GM20000 (cell line): ENCODE measurements at places on chromosomes 3 and 15.

GRCh38 chr15:40441565-40442531 lies 1.1 kb downstream of the BAHD1 start:
- DNase-seq, result peak; percentile 67

- no peak for DNase-seq
Measured at GRCh38 chr3:41502023-41502422, 302.7 kb downstream of the CTNNB1 start.

DNA sequence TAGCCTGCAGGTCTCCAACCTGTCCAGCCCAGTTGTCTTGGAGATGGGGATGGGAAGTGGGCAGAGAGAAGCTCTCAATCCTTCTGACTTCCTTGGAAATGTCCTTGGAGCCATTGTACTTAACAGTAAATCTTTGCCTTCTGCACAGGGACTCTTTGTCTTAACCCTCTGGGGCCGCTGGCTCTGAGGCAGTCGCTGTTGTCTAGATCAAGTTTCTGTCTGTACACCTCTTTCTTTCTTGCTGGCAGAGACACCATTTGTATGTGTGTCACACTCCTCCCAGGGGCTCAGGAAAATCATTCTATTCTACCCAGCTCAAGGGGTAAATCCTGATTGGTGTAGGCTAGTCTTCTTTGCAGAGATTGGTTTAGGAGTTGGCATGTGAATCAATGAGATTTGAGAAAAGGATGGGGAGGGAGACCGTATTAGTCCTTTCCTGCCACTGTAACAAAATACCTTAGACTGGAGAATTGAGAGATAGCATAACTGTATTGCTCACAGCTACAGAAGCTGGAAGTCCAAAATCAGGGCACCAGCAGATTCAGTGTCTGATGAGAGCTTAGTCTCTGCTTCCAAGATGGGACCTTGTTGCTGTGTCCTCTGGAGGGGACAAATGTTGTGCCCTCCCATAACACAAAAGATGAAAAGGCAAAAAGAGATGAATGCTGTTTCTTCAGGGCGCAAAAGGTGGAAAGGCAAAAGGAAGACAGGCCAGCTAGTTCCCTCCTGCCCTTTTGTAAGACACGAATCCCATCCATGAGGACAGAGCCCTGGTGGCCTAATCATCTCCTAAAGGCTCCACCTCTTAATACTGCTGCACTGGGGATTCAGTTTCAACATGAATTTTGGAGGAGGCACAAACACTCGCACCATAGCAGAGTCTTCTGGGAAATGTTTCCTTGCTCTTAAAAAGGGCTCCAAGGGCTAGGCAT lies 66.3 kb downstream of the PPCDC start:
- DNase-seq, result no peak

GRCh38 chr3:73270839-73271483 lies 209.5 kb downstream of the EBLN2 start:
- DNase-seq, result no peak

DNA sequence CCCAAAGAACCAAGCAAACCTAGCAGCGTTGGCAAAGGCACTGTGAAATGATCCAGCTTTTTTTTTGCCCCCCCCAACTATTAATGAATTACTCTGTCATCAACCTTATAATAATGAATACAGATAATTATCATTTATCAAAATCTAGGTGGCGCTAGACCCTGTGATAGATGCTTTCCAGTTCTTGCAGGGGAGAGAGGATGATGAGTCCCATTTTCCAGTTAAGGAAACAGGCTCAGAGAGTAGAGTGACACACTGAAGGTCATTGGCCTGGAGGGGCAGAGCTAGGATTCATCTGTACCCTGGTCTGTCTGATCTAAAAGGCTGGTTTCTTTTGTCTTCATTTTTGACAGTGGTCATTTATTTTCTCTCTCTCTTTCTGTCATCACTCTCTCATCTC lies 5.0 kb downstream of the ACOX2 start:
- DNase-seq, result no peak

- DNase-seq, result no peak
Measured at GRCh38 chr15:71111950-71112349, 3.3 kb upstream of the THSD4 start.

- DNase-seq, result no peak
Measured at GRCh38 chr3:130963878-130964277, 62.7 kb downstream of the ASTE1 start.

DNA sequence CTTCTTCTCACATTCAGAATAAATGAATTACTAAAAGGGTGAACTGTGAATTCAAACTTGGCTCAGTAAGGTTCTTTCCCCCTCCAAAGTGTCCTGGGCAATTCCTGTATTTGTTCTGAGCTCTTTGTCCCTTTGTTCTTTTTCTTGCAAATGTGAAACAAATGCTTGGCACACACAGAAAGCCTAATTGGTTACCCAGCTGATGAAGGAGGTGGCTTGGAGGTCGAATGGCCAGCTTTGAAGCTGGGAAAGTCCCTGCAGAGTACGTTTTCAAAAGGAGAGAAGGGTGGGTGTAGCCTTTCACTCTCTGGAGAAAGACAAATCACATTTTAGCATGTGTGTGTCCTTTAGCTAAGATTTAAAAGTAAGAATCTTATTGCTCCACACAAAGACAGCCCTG lies 154.4 kb downstream of the PEX5L start:
- DNase-seq, result peak; percentile 72

DNA sequence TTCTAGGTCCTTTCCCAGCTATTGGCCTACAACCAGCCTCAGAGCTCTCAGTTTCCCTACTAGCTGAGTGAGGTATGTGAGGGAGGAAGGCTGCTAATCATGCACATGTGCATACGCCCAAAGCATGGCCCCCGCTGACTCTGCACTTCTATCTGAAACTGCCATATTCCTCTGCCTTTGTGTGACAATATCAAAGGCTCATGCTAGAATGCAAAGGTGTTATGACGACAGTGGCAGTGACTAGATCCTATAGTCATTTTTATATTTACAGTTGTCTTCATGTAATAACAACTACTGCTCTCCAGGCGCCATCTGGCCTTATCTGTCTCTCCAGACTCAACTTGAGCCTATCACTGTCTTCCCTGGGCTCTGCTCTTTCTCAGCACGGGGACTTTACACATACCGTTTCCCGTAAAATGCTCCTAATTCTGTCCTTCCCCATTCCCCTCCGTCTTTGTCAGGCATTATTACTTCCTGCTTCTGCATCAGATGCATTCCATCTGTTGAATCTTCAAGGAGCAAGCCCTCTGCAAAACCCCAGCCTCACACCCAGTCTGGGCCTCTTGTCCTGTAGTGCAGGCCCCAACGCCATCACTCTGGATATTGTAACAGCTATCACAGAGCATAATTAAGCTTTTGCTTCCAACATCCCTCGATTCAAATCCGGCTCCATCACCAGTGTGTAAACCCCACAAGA lies 102.5 kb downstream of the PDCD6IP start:
- no peak for DNase-seq

- no peak for DNase-seq
Measured at GRCh38 chr15:34809186-34809585, 13.8 kb upstream of the ACTC1 start.

DNA sequence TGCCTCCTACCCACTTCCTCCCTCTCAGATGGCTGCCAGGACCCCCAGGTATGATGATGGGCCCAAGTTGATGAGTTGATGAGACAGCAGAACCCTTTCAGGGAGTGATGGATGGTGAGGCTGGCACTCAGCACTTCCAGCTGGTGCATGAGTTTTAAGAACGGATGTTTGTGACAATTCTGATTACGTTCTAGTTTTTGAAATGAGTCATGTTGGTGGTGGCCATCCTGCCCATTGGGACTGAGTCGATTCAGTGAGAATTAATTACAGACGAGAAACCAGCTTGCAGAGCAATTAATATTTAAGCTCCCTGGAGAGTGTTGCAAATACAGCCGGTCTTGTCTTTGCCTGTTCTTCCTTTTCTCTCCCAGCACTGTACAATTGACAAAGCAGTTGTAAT lies 56.9 kb upstream of the NR2C2 start:
- DNase-seq, result no peak

DNA sequence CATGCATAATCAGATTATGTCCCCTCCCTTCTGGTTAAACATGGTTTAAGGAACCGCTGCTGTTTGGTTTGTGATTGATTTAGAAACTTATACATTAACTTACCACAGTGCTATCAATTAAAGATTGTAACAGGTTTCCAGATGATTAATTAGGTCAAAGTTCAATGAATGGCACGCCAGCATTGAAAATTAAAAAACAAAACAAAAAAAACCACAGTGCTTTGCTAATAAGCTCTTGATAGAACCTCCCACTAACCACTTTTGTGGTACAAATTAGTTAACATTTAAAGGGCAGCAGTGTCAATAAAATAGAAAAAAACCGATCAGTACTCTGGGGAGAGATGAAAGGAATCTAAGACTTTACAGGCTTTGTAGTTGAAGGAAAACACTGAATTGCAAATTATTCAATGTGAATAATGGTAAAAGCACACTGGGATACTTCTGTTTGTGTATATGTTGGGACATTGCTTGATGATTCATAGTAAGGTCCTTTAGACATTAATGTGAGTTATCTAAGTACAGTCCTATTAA lies 7.6 kb upstream of the C3orf38 start:
- no peak for DNase-seq

- no peak for DNase-seq
Measured at GRCh38 chr15:55094136-55094535, 102.6 kb downstream of the RSL24D1 start.

- DNase-seq, result no peak
Measured at GRCh38 chr3:162996368-162996767, 1499.8 kb downstream of the OTOL1 start.

GRCh38 chr3:124633524-124633923 lies 96.7 kb upstream of the UMPS start:
- no peak for DNase-seq

- no peak for DNase-seq
Measured at GRCh38 chr3:143562789-143563188, 285.5 kb downstream of the SLC9A9 start.

DNA sequence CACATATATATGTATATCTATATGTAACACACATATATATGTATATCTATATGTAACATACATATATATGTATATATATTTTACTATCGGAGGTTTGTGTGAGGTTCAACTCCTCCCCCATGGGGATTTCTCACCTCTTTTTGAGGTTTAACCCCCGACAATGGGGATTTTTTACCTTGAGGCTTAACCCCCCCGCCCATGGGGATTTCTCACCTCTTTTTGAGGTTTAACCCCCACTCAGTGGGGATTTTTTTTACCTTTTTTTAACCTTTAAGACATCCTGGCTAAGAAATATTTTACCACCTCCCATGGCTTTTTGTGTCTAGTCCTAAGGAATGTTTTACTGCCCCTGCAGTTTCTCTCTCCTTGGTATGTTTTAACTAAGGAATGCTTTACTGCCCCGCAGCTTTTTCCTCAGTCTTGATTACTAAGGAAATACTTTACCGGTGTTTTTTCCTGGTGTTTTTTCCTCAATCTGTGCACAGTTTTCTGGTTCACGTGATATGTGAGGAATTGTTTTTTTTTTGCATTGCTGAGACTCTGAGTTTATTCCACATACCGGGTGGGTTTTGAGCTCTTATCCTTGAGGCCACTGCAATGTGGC lies 185.2 kb downstream of the KLF13 start:
- peak; percentile 43 for DNase-seq

DNA sequence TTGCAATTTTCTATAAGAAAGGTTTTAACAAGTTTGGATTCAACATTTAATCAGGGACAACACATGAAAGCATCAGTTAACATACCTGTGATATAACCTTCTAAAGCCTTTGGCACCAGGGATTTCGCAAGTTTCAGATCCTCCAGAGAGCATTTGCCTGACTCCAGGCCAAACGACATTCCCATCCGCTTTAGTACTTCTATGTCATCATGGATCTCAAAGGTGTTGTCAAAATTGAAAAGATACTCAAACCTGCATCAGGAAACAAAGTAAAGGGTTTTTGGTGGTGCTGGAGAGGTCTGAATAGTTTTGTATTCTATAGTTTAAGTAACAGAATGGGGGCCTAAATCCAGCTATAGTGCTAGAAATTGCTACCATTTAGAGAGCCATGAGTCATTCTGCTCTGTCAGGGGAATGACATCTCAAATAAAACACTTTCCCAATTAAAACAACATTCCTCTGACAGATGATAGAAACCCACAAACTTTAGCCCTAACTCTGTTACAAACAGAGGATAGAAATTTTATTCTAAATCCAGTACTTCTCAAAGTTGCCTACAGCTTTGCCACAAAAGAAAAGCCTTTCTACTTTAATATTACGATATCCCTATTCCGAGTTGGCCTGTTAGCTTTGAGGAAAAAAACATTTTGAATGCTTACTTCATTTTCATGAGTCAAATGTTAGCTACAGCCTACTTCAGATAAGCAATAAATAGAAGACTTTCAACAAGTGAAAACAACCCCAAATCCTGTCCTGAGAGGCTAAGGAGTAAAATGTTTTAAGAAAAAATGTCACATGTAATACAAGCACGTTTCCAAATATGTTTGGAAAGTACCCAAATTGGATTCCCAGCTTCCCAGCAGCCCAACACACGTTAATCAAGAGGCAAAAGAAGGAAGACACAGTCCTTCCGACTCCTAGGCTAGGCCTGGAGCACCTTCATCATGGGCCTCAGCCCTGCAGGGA lies 83.4 kb downstream of the ATP1B3 start:
- DNase-seq, result no peak

GRCh38 chr3:188199386-188199785 lies 45.4 kb downstream of the LPP start:
- no peak for DNase-seq

- DNase-seq, result no peak
Measured at GRCh38 chr15:87871258-87871681, 385.3 kb downstream of the NTRK3 start.

- DNase-seq, result peak; percentile 67
Measured at GRCh38 chr3:133477487-133477886, 77.6 kb downstream of the BFSP2 start.

DNA sequence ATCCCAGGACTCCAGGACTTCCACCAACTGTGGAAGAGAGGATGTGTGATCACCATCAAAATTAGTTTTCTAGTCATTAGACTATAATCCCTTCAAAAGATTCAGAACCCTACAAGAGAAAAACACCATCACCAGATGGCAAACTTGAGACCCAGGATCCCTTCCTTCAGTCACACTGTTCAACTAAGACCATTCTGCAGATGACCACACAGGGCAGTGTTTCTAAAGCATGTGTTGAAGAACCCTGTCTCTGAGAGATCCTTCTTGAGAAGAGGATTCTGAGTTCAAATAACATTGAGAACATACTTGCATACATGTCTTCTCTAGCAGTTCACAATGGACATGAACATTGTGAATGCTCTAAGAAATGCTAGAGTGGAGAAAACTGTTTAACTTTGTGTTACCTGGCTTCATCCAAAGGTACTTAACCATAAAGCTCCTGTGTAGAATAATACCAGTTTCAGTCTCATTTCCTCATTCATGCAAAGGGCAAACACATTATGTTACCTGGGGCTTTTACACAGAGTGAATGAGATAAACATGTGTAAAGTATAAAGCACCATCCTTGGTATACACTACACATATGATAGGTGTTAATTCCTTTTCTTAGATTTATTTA lies 2.4 kb upstream of the ADGRG7 start:
- no peak for DNase-seq

DNA sequence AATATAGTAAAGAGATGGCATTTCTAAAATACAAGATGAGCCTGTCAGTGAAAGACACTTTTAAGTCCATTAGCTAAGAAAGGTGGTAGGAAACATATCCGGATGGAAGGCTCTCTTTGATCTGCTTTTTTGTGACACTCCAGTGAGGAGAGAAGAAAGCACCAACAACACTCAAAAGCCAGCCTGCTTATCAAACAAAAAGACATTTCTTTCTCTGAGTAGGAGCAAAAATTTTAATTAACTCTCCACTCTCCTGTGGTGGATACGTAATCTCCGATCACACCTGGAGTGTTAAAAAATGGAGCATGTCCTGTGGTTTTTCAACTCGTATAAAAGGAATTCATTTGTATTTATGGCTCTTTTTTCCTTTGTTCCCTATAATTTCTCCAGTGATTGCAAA lies 65.3 kb downstream of the OXNAD1 start:
- DNase-seq, result no peak
